ENCODE measurements at places on chromosomes 11 and 22.

- DNase-seq, result peak; percentile 23
Measured at GRCh38 chr22:30636226-30637077, 871 bp downstream of the SLC35E4 start.

- DNase-seq, result peak; percentile 75
Measured at GRCh38 chr11:74325649-74326645, 14.5 kb upstream of the P4HA3 start.

GRCh38 chr11:127986073-127986472 lies 601.3 kb downstream of the ETS1 start:
- peak; percentile 33 for DNase-seq

GRCh38 chr11:116465056-116465455 lies 307.7 kb downstream of the BUD13 start:
- DNase-seq, result no peak

- no peak for DNase-seq
Measured at GRCh38 chr11:12853652-12854296, 155.3 kb upstream of the RASSF10 start.

- DNase-seq, result peak; percentile 90
Measured at GRCh38 chr11:68677432-68677831, 6.9 kb upstream of the GAL start.

DNA sequence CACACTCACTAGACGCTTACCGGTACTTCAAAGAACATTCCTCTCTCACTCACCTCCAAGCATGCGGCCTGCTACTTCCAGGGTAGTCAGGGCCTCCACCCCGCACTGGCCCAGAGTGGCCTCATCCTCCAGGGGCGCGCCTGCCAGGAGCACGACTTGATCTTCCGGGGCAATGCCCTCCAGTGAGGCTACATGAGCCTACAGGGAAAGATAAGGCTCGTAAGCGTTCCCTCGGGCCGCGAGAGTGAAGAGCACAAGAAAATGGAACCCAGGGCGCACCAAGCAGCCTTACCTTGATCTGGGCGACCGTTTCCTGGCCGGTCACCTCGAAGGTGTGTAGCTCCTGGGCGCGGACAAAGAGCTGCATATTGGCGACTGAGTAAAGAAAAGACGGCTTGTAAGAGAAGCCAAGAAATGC lies 478 bp downstream of the FAU start:
- no peak for DNase-seq

GRCh38 chr11:11810764-11811726 lies 30.7 kb upstream of the USP47 start:
- DNase-seq, result no peak

Measured in M059J (cell line).